Panc1 (cell line): ENCODE measurements at places on chromosomes 4 and X. TPM values are rescaled to one million over a fixed set of nuclear protein-coding genes. Genes with fewer than 3 reads are reported as not detected.

DNA sequence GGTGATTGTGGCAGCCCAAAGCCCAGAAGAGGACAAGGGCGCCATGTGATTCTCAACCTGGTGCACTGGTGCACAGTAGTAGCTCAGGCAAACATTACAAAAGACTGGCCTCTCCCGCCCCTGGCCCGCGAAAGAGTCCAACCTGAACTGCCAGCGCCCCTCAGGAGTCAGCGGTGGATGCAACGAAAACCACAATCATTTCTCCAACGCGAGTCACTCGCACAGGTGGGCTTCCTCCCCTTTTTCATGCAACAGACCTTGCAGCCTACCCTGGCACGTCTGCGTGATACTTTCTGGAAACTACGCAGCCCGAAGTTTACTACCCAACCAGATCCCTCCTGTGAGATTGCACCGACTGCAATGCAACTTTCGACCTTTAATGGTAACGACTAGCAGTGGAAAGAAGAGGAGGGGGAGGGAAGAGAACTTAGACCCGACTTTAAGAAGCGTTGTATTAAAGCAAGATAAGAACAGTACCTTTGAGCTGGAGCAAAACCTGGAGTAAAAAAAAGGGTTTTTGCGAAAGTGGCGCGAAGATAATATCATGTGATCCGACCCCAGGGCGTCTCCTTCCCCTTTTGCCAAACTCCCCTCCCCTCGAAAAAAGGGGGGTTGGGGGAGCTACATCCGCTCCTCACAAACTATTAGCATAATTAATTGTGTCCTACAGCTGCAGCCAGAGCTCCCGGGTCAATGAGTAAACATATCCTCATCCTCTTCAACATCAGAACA is 63.3 kb upstream of the CCDC160 start:
- DNase-seq = no peak
- no peak overlapping the region for H3K27ac ChIP-seq
- H3K4me3 ChIP-seq = peak overlapping the region; percentile 28
- H3K27me3 ChIP-seq = peaks cover 45% of the 10 kb centered on the region
- peaks cover 3% of the 10 kb centered on the region; the same call in 1 of the 2 replicates for H3K4me1 ChIP-seq
- no peaks in the 10 kb centered on the region for H3K36me3 ChIP-seq

DNA sequence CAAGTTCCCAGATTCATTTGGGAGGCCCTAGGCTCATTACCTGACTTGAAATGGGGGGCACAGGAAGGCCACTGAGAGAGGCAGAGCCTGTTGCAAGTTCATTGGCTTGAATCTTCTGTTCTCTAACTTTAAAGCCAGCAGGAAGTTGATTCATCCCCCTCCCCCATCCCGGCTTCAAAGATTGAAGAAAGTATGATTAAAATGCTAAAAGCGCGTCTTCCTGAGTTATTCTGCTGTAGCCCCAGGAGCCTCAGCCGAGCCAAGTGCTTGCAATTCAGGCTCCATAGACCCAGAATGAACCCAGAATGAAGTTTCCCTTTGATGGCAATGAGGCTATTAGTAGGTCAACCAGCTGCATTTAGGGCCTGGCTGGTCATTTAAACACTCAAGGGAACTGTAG is 14.7 kb downstream of the CHST7 start:
- H3K27me3 ChIP-seq = no peaks in the 10 kb centered on the region

DNA sequence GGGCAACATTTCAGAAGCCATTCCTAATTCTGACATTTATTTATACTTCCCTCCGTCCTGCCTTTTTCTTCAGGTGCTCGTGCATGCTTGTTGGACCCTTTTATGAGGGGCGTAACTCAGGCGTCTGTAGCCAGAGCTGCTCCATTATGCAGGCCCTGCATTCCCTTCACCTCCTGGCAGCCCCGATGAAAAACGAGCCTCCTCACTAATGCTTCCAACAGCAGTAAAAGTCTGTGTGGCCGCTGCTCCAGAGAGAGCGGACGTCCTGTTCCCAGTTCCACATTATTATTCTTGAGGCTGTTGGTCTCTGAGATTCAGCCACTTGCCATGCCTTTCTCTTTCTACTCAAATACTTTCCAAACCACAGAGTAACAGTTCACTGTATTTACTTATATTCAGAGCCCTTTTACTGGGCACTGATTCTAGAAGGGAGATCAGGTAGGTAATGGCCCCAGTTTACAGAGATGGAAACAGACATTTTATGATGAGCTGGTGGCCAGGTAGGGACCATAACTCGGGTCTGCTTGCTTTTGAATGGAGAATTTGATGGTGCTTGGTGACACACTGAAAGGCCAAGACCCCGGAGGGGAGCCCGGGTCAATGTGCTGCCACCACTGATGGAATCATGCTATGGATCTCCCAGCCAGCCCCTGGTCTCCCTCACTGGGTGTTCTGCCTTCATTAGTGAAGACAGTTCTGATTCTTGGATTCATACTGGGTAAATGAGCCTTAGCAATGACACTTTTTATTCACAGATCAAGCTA is 101.0 kb downstream of the GATB start:
- no peaks in the 10 kb centered on the region for H3K4me1 ChIP-seq
- H3K27me3 ChIP-seq = no peaks in the 10 kb centered on the region; the same call in 1 of the 2 replicates
- no peak overlapping the region for H3K27ac ChIP-seq
- DNase-seq = no peak
- no peak overlapping the region for H3K4me3 ChIP-seq
- H3K36me3 ChIP-seq = no peaks in the 10 kb centered on the region

DNA sequence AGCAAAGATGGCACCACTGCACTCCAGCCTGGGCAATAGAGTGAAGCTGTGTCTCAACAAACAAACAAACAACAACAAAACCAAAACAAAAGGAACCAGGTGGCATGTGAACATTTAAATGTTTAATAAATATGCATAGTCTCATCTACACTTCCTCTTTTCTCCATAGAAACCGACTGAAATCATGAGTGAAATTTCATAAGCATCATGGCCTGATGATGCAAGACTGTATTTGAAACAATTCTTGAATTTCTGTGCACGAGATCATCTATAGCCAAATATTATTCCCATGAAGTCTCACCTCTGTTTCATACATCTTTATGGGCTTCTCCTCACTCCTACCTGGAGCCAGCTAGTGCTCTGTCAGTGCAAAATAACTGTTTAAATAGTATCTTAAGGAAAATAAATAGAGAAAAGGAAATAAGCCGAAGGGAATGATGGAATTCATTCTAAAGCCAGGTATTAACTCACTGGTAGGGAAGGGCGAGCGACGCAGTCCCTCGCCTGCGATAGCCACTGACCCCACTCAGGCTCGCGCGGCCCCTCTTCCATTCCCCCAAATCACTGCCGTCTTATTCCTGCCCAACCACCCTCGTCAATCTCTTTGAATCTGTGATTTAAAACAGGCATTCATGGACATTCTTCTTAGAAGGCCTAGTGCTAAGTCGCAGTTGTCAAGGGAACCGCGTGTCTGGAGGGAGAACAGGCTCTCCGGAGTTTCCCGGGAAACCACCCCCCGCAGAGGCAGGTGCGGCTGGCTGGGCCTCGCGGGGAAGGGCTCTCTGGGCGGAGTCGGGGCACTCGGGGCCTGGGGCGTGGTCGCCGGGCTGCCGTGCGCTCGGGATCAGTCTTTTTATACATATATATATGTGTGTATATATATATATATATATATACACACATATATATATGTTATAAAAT is 52.4 kb upstream of the TRIM2 start:
- H3K4me3 ChIP-seq = no peak overlapping the region
- DNase-seq = no peak
- no peaks in the 10 kb centered on the region for H3K27me3 ChIP-seq
- H3K27ac ChIP-seq = no peak overlapping the region

DNA sequence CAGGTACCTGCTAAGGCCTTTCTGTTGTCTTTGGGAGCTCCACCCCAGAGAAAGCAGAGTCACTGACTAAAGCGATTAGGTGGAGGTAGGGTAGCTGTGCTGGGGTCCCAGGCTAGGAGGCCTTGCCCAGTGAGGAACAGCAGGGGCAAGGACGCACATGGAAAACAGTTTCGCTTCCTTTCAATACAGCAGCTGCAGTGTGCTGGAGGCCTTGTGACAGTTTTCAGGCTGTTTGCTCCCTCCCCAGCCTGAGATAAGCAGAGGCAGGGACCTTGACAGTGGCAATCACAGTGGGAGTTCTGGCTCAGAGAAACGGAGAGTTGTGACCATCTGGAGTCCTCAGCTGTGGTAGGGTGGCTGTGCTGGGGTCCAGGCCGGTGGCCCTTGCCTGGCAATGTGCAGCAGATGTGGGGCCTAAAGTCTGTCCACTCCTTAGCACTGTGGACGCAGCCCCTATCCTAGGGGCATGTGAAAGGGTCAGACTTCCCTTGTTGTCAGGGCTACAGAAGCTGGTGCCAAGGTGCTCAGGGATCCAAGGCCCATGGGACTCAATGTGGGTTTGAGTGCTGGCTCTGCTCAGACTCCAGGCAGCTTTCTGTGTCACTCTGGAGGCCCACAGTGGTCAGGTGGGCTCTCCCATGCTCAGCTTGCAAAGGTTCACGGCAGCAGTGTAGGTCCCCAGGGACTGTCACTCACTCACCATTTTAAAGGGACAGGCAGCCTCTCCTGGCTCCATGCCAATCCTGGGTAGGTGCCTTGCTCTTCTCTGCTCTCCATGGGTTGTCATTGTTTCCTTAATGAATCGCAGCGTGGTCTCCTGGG is 534.9 kb upstream of the FMR1 start:
- H3K36me3 ChIP-seq = no peaks in the 10 kb centered on the region
- H3K4me1 ChIP-seq = no peaks in the 10 kb centered on the region
- H3K4me3 ChIP-seq = no peak overlapping the region
- no peak for DNase-seq
- no peak overlapping the region for H3K27ac ChIP-seq

DNA sequence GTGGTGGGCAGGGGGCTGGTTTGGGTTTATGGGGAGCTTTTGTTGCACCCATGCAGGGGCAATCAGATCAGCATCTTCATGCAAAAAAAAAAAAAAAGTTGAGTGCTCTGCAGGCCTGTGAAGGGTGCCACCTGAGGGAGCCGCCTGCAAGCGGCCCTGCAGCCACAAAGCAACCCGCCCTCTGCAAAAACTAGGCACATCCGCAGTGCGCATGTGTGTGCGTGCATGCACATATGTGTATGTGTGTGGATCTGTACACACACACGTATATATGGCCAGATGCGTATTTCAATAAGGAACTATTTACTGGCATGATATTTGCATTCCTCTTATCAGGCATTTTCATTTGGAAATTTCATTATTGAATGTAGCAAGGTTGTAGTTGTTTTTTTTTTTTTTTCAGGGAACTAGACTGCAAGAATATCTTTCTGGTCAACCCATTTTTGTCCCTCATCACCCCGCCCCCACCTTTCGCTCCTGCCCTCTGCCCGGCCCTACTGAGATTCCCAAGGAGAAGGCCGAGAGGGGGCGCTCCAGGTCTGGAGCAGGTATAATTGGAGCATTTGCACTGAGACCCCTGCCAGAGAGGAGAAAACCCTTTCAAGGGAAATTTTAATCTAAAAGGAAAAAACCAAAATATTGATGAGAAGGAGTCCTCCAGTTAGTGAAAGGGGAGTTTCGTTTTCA is 18.1 kb downstream of the CCNQ start:
- H3K4me3 ChIP-seq = peak overlapping the region; percentile 6; the same call in 1 of the 2 replicates
- H3K27me3 ChIP-seq = no peaks in the 10 kb centered on the region
- H3K27ac ChIP-seq = no peak overlapping the region
- no peaks in the 10 kb centered on the region; the same call in 1 of the 2 replicates for H3K4me1 ChIP-seq

- DNase-seq = no peak
- no peak overlapping the region for H3K4me3 ChIP-seq
- no peaks in the 10 kb centered on the region for H3K4me1 ChIP-seq
- no peaks in the 10 kb centered on the region for H3K36me3 ChIP-seq
Measured at GRCh38 chr4:16674082-16674481, 224.4 kb downstream of the LDB2 start.

NDNF gene
- 0.10 TPM for total RNA-seq
